Right renal pelvis (tissue), 4 donors: ENCODE measurements at places on chromosomes 3 and 15. TPM values are rescaled to one million over a fixed set of nuclear protein-coding genes. Genes with fewer than 3 reads are reported as not detected.
A peak's percentile ranks its signal among the peaks of the same experiment; 100 is the strongest.

CCDC191 gene
- polyA plus RNA-seq, result 17.9 TPM

GABRB3 gene
- 6.9 TPM for polyA plus RNA-seq

GOLGA8G gene
- polyA plus RNA-seq, result not detected

SYNPR gene
- polyA plus RNA-seq, result 0.12 TPM

PRR23A gene
- polyA plus RNA-seq, result not detected

DNA sequence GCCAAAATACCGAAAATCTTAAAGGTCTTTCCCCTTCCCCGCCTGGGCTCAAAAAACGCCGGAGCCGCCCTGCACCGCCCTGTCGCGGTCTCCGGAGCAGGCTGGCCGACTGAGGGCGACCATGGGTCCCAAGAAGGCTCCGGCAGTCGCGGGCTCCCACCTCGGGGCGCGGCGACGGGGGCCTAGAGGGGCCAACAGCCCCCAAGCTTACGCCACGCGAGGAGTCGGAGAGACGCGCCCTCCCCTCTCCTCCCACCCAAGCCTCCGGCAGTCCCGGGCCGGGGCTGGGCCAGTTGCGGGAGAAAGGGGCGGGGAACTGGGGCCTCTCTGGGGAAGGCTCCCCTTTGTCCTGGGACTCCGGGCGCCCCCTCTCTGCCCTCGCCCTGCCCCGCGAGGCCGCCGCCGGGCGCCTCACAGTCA lies 69.2 kb downstream of the GOLGA8B start:
- no peak for DNase-seq

DNA sequence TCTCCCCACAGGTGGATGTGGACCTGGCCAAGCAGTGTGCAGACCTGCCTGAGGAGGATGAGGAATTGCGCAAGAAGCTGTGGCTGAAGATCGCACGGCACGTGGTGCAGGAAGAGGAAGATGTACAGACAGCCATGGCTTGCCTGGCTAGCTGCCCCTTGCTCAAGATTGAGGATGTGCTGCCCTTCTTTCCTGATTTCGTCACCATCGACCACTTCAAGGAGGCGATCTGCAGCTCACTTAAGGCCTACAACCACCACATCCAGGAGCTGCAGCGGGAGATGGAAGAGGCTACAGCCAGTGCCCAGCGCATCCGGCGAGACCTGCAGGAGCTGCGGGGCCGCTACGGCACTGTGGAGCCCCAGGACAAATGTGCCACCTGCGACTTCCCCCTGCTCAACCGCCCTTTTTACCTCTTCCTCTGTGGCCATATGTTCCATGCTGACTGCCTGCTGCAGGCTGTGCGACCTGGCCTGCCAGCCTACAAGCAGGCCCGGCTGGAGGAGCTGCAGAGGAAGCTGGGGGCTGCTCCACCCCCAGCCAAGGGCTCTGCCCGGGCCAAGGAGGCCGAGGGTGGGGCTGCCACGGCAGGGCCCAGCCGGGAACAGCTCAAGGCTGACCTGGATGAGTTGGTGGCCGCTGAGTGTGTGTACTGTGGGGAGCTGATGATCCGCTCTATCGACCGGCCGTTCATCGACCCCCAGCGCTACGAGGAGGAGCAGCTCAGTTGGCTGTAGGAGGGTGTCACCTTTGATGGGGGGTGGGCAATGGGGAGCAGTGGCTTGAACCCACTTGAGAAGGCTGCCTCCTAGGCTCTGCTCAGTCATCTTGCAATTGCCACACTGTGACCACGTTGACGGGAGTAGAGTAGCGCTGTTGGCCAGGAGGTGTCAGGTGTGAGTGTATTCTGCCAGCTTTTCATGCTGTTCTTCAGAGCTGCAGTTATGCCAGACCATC lies 8.6 kb downstream of the VPS18 start:
- DNase-seq, result no peak

ACKR2 gene
- polyA plus RNA-seq, result 2.6 TPM

UCN2 gene
- 0.19 TPM for polyA plus RNA-seq

DNA sequence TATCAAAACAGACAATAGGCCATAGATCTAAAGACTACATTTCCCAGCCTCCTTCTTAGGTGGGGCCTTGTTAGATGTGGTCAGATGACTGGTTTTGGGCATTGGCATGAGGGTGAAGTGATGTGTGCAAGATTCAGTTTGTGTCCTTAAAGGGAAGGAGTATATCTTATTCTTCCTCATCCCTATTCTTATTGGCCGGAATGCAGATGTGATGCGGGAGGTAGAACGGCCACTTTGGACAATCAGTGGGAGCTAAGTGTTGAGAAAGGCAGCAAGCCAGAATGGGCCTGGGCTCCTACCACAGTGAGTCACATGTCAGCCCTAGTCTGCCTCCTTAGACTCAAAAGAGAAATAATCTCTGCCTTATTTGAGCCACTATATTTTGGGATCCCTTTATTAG lies 89.8 kb upstream of the MEX3B start:
- DNase-seq, result no peak

EHHADH gene
- 39.6 TPM for polyA plus RNA-seq

GRCh38 chr3:63968612-63969350 lies 54.5 kb downstream of the PSMD6 start:
- no peak for DNase-seq

DNA sequence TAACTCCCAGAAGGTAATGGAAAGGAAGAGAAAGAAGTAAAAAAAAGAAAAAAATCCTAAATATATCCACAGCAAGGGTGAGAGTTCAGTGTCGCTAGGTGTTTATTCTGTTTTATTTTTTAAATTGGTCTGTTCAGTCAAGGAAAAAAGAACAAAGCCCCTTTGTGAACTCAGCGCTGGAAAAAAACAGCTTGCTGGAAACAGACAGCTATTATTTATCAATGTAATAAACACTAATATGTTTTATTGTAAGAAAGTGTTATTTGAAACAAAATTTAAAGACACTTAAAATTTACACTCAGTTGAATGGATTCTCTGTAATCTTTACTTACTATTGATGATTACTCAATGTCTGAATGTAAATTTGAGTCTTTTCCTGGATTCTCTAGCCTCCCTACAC lies 32.3 kb upstream of the LEKR1 start:
- DNase-seq, result no peak

HRG gene
- 2.1 TPM for polyA plus RNA-seq

GRCh38 chr3:105938101-105938500 lies 69.3 kb upstream of the CBLB start:
- peak; percentile 51 for DNase-seq
